ENCODE measurements at places on chromosomes 4 and X.

- DNase-seq: no peak
Observed at GRCh38 chrX:85288992-85289723, 45.4 kb downstream of the ZNF711 start.

GRCh38 chr4:38673130-38673978 lies 9.4 kb downstream of the KLF3 start:
- DNase-seq: no peak

- no peak for DNase-seq
Observed at GRCh38 chr4:108881190-108881589, 118.3 kb upstream of the ETNPPL start.

GRCh38 chr4:163681208-163681821 lies 186.8 kb downstream of the TMA16 start:
- no peak for DNase-seq

DNA sequence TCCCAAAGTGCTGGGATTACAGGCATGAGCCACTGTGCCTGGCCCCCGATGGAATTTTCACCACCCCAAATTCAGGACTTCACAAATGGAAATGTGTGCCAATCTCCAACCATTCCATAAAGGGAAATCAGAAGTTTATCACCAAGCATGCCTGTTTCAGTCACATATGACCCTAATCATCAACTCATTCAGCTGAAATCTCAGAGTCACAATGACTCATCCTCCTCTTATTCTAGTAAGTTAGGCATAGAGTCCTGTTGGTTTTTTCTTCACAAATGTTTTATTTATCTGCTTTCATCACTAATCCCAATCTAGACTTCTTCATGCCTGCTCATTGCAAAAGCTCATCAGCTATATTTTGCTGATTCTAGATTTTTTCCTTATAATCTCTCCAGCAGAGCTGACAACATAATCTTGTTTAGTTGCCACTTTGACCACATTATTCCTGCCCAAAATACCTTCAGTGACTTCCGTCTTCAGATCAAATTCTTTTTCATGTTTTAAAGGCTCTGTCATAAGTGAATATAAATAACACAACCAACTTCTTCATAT lies 83.3 kb downstream of the SLC7A11 start:
- no peak for DNase-seq

DNA sequence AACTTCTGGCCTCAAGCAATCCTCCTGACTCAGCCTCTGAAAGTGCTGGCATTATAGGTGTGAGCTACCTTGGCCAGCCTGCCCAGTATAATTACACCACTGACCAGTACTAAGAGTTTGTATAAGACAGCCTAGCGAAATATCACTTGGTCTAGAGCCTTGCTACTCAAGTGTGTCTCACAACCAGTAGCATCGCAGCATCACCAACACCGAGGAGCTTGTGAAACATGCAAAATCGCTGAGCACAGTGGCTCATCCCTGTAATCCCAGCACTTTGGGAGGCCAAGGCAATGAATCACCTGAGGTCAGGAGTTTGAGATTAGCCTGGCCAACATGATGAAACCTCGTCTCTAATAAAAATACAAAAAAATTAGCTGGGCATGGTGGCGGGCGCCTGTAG lies 102.0 kb upstream of the GATB start:
- DNase-seq: no peak

- no peak for DNase-seq
Observed at GRCh38 chr4:111631215-111631999, 513.8 kb upstream of the FAM241A start.
